ENCODE measurements at places on chromosomes 16 and 17.
A peak's percentile ranks its signal among the peaks of the same experiment; 100 is the strongest.

GRCh38 chr16:55832425-55832772 is 497 bp downstream of the CES1 start:
- no peak for DNase-seq

GRCh38 chr16:866252-866896 is 65.8 kb upstream of the GNG13 start:
- no peak for DNase-seq

GRCh38 chr17:48460052-48460451 is 30.0 kb upstream of the SKAP1 start:
- peak; percentile 65 for DNase-seq

DNA sequence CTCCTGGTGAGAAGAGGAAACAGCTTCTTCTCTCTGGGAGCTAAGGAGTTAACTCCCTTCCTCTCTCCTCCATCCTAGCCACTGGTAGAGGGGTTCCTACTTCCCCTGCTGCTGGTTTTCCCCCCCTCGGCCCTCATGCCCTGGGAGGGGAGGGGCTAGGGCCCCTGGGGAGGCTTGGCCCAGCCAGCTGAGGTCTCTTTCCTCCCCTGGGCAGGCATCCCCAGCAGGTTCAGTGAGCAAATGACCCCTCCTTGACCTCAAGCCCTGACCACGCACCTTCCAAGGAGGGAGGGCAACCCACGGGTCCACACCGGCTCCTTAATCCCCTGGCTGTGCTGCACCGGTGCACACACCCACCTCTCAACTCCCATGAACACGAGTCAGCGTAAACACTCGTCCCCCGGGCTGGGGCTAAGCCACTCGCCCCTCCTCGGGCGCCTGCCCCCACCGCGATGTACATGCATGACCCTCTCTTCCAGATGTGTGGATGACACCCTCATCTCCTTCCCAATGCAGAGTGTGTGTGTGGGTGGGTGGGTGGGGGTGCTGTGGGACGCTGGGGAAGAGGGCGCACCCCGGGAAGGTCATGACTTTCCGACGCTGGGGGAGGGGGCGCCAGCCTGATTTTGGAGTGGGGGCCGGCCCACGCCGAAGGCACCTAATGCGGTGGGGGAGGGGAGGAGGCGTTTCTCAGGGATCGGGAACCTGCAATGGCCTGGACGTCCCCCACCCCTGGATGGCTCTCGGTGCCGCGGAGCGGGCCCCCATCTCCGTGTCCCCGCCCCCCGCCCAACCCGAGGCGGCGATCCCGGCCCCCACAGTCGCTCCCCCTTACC is 33.7 kb downstream of the SRCIN1 start:
- DNase-seq, result no peak

DNA sequence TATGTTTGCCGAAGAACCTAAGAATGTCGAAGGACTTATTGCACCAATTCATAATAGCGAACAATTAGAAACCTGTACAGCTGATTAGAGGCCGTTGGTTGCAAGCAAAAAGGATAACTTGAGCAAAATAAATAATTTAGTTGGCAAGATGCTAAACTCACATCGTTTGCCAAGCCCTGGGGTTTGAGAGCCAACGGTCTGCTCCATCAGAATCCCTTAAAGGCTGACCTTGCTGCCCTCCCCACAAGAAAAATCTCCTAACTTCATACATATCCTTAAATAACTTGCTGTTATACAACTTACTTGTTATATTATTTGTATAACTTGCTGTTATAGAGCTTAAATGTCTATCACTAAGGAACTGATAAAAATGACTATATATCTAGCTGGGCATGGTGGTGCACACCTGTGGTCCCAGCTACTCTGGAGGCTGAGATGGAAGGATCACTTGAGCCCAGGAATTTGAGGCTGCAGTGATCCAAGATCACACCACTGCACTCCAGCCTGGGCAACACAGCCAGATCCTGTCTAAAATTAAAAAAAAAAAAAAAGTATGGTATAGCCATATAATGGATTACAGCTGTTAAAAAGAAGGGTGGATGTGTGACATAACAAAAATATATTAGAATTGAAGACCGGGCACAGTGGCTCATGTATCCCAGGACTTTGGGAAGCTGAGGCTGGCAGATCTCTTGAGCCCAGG is 1.9 kb upstream of the TRIM37 start:
- DNase-seq, result no peak

DNA sequence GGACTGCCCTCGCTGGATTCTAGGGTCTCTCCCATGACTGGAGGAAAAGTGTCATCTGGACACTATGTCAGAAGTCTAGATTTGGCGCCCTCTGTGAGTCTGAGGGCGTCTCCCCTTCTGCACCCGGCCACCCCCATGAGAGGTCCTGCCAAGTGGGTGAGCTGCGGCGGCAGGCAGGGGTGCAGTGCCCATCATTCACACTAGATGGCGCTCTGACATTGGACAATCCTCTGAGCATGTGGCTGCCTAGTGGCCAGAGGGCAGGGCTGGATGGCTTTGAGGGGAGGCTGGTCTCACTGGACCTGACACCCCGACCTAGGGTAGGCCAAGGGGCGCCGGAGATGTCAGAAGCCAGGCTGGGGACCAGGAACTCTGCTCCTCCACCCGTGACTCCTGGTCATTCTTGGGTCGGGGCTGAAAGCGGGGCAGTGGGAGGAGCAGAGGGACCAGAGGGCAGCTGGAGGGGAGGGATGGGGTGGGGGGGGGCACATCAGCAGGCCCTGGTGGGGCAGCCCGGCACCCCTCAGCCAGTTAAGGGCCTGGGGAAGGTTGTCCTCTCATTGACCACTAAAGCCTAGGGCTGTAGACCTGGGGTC is 28.0 kb downstream of the MRM1 start:
- DNase-seq, result peak; percentile 75

- DNase-seq, result peak; percentile 39
Observed at GRCh38 chr17:28950017-28950751, 1.1 kb downstream of the PHF12 start.

DNA sequence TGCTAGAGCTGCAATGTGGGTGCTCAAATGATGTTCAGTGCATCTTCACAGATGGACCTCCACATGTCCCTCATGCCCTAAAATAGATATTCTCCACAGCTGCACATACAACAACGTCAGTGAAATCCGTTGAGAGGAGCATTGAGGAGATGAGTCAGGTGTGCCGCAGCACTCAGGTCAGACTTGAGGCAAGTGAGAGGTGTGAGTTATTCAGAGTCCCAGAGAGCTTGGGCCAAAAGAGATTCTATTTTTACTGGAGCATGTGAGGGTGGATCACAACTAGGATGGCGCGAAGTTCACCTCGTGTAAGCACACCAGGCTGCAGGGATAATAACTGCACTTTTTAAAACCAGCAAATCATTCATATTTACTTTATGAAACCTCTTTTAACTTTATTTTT is 645.3 kb downstream of the MAF start:
- DNase-seq, result no peak

- DNase-seq, result no peak
Observed at GRCh38 chr16:15996432-15997109, 47.2 kb downstream of the ABCC1 start.

DNA sequence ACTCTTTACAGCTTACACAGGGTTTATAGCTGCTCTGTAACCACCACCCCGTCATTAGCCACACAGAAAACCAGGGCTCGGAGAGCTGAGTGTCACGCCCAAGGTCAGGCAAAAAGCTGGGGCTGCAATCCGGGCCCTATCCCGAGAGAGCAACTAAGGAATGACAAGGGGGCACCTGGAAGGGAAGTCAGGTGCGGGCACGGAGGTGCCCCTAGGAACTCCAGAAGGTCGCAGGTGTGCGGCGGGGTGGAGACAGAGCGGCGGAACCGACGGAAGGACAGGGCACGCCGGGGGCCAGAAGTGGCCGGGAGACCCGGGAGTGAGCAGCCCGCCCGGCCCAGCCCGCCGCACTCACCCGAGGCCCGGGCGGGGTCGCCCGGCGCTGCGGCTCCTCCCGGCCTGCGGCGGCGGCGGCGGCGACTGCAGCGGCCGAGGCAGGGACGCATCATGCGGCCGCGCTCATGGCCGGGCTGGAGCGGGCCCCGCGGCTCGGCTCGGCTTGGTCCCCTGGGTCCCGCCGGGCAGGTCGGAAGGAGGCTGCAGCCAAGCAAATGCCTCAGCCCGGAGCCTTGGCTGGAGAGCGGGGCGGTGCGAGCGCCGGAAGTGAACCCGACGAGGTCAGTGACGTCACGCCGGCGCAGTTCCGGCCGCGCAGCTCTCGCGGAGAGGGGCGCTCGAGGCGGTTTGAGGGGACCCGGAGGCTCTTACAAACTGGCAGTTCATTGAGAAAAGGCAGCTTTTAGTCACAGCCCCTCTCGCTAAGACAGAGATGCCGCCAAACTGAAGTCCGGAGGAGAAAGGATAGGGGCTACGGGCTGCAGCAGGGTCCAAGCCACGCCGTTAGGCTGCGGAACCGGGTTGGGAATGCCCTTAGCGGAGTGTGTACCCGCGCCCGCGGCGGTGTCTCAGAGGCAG is at the start of gene ZDHHC7:
Gene ZDHHC7 (minus strand): TSS at position 605 of the 915 bp plus-strand sequence. CDS start 20,917 bp downstream, outside the sequence.
- peak; percentile 80 for DNase-seq

DNA sequence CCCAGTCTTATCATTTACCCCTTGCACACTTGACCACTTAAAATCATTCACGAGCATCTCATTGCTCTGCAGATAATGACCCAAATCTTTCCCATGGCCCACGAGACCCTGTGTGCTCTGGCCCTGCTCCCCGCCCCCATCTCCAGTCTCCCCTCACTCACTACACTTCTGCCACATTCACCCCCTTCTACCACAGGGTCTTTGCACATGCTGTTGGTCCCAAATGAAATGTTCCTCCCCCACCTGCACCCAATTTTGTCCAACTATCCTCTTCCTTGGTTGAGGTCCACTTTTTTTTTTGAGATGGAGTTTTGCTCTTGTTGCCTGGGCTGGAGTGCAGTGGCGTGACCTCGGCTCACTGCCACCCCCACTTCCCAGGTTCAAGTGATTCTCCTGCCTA is 39.2 kb downstream of the CCDC42 start:
- DNase-seq, result no peak

DNA sequence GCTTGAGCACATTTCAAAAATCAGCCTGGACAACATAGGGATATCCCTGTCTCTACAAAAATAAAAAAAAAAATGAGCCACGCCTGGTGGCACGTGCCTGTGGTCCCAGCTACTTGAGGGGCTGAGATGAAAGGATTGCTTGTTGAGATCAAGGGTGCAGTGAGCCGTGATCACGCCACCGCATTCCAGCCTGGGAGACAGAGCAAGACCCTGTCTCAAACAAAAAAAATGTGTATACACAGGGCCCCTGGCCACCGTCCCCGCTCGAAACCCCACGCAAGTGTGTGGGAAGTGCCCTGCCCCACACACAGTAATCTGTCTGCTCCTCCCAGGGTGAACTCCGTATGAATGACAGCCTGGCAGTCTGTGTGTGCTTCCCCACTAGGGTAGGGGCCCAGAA is 93.0 kb upstream of the RPL38 start:
- DNase-seq, result no peak

DNA sequence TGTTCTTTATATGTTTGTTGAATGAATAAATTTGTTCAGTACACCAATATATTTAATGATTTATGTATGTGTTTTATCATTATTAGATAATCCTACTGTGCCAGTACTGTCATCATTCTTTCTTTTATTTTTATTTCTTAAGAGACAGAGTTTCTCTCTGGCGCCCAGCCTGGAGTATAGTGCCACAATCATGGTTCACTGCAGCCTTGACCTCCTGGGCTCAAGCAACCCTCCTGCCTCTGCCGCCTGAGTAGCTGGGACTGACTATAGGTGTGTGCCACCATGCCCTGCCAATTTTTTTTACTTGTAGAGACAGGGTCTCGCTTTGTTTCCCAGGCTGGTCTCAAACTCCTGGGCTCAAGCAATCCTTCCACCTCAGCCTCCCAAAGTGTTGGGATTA is 41.8 kb downstream of the PAFAH1B1 start:
- DNase-seq, result no peak

DNA sequence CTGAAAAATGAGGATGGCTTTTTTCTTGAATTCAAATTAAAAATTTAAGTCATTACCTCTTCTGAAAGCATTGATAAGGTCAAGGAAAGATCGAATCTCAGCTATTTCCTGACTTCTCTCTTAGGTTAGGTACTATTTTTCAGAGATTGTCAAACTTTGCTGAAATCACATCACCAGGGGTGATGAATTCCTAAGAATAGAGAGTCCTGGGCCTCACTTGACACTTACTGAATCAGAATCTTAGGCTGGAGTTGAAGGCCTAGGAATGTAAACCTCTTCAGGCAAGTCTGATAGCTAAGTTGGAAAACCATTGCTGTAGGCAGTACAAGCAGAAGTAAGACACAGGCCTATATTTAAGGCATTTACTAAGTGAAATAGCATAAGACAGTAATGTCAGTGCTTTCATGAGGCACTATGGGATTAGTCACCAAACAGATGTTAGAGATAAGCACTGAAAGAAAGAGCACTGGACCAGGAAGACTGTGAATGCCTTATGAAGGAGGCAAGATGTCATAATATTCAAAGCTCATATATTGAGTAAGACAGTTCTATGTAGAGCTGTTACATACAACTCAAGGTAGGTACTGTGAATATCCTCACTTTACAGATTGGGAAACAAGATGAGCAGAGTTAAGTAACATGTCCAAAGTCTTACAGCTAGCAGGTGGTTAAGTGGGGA is 21.5 kb downstream of the DCAF7 start:
- no peak for DNase-seq

GRCh38 chr16:81901484-81901883 is 109.8 kb downstream of the SDR42E1 start:
- DNase-seq, result no peak

DNA sequence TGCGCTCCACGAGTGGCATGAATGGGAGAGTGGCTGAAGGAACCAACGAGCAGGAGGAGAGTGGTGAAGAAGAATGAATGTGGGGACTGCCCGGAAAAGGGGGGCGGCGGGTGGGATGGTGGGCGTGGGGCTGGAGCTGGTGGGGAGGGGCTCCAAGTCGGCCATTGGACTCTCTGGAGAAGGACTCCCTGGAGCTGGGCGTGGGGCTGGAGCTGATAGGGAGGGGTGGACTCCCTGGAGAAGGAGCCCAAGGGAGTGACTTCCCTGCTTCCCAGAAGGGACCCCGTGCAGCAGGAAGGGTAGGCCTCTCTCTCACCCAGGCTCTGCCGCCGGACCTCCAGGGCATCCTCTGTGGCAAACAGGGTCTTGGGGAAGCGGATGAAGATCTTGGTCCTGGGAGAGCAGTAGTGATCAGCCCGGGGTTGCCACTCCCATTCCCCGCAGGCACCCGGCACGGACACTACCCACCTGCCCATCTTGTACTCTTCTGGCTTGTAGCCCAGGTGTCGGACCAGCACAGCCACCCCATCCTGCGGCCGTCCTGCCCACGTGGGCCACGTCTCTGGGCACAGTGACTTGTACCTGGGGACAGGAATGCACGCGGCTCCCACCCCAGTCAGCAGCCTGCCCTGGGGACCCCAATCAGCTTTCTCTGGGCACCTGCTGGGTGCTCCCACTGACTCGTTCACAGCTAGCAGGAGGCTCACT is 14.9 kb upstream of the CRK start:
- no peak for DNase-seq

DNA sequence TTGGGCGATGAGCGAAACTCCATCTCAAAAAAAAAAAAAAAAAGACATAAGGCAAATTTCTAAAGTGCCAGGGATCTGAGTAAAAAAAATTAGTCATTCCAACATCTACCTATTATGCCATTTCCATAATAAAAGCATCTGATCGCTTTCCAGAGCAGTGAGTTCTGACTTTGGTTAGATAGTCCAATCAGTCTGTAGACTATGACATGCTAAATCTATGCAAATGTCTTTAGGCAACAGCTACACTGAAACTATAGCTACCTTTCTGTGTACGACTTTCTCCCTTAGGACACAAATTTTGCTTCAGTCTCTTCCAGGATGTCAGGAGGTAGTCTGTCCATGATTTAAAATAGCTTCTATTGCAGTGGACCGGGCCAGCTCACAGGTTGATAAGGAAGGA is 58.9 kb upstream of the ARHGAP44 start:
- no peak for DNase-seq

Measured in NCI-H345 (cell line).